Suppressor macrophage (primary cell): ENCODE measurements at places on chromosomes 6 and 20.

- no peak for DNase-seq
Measured at GRCh38 chr6:37543361-37543760, 43.7 kb upstream of the CCDC167 start.

GRCh38 chr20:38842558-38842981, 37.1 kb downstream of the PPP1R16B start:
- DNase-seq: peak; percentile 60

GRCh38 chr6:122620902-122621301, 10.7 kb downstream of the PKIB start:
- no peak for DNase-seq

GRCh38 chr20:33431797-33432381, 11.7 kb downstream of the SNTA1 start:
- DNase-seq: no peak

DNA sequence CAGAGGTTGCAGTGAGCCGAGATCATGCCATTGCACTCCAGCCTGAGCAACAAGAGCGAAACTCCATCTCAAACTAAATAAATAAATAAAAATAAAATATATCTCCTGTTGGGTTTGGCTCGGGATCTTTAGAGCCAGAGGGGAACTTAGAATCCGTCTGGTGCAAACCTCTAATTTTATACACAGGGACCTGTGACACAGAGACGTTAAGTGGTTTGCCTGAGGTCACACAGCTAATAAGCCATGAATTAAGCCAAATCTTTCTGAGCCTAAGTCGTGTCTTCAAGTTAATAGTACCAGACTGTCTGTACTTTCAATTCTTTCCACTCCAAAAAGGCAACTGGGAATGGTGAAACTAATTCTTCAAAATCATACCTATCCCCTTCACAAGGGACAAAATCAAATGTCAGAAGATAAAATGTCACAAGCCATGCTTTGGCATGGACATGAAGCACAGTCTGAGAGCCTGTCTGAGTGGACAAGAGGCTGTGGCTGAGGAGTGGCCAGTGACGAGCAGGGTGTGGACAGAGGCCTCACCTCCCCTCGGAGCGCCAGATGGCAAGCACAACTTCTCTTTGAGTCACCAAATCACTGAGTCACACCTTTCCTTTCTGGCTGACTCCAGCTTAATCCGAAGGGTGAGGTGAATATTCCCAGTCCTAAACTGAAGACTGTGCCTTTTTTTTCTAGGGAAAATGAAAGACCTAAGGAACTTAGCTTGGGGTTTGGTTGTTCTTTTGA, 177.4 kb downstream of the TFAP2A start:
- DNase-seq: no peak

DNA sequence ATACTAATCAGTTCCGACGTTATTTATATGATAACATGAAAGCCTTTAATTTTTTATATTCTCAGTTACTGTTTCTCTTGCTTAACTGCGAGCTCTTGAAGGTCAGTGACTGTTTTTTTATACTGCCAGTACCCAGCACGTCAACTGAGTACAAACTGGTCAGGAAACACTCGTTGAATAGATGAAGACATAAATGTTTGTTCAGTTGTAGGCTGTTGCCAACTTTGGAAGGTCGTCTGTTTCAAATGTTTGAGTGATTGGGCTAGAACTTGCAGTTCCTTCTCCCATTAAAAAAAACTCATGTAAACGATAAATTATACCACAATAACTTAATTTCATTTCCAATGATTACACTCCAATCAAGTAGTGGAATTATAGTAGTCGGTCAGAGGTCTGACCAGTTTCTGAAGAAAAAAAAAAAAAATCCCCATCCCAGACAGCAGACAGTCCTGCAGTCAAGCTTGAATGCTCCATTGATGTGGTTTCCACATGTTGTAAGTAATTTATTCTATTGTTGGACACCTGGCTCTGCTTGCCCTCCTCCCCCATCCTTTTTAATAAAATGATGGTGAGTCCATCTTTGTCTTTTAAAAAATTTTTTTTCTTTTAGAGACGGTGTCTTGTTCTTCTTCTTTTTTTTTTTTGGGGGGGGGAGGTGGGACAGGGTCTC, 81.1 kb downstream of the SASH1 start:
- DNase-seq: no peak

DNA sequence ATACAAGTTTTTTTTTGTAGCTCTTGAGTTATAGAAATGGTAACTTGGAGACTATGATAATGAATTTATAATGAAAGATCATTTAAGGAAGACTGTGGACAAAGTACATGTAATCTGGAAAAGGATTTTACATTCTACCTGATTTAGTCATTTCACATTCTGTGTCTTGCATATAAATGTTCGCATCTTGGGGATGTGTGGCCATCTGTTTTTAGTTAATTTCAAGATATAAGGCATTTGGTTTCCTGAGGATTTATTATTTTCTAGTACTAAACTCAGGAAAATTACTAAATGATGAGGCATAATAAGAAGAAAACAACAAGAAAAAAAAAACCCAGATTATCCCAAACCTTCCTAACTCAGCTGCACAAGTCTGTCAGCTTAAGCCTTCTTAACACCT, 112.7 kb upstream of the PRL start:
- no peak for DNase-seq

- DNase-seq: peak; percentile 41
Measured at GRCh38 chr20:46939031-46939965, 44.7 kb downstream of the EYA2 start.

- no peak for DNase-seq
Measured at GRCh38 chr20:62232194-62232593, 6.1 kb upstream of the OSBPL2 start.

- DNase-seq: no peak
Measured at GRCh38 chr6:114997813-114998292, 655.0 kb upstream of the HS3ST5 start.

GRCh38 chr20:37095108-37095598, 644 bp downstream of the RBL1 start:
- peak; percentile 34 for DNase-seq

DNA sequence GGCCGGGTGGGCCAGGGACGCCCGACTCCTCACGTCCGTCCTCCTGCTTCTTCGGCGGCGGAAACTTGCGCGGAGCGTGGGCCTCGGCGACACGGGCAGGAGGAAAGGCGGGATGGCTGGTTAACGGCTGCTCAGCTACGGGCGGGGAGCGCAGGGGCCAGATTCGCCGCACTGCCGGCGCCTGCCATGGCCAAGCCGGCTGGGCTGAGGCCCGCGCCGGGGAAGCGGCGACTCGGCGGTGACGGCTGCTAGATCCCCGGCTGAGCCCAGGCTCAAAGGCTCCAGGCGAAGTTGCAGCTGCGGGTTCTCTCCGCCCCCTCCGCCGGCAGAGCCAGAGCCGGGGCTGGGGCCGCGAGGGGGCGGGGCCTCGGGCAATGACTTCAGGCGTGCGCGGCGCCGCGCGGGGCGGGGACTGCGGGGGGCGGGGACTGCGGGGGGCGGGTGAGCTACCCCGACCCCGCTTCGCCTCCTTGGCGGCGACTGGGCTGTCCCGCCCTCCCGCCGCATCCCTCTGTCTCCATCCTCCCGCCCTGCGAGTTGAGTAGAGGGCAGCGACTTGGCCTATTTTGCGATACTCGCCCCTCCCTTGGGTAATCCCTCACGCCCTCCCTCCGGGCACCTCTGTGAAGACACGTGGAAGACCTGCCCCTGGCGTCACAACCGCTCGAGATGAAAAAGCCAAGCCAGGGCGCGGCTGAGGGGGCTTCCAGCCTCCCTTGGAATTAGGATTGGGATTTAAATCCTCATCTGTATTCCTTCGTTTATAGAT, at the start of gene CEP85L:
Gene CEP85L (minus strand): TSS at position 310 of the 769 bp plus-strand sequence. CDS start 322 bp downstream, outside the sequence.
- peak; percentile 92 for DNase-seq
